ENCODE measurements at places on chromosomes 1 and 21.
A peak's percentile ranks its signal among the peaks of the same experiment; 100 is the strongest.

- no peak for DNase-seq
Measured at GRCh38 chr1:110672001-110672752, 2.6 kb downstream of the KCNA3 start.

DNA sequence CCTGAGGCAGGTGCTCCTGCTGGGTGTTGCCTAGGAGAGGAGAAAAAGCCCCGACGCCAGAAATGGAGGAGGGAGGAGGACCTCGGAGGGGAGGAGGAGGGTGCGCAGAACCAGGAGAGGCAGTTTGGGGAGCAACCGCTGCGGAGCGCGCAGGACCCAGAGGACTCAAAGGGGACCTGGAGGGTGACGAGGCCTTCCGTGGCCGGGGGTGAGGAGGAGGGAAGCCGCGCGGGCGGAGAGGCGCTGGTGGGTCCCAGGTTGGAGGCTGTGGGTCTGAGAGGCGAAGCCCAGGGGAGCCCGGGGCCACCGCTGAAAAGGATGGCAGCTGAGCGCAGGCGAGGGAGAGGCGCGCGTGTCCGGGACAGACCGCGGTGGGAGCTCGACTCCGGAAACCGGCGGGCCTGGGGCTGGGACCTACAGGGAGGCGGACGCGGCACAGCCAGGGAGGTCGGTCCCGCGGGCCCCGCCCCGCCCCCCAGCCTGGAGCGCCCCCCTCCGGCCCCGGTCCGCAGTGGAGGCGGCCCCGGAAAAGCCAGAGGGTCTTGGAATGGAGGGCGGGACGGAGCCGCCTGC is 15.1 kb downstream of the RNF223 start:
- DNase-seq, result no peak

- DNase-seq, result no peak
Measured at GRCh38 chr1:152412756-152413155, 1.3 kb downstream of the CRNN start.

DNA sequence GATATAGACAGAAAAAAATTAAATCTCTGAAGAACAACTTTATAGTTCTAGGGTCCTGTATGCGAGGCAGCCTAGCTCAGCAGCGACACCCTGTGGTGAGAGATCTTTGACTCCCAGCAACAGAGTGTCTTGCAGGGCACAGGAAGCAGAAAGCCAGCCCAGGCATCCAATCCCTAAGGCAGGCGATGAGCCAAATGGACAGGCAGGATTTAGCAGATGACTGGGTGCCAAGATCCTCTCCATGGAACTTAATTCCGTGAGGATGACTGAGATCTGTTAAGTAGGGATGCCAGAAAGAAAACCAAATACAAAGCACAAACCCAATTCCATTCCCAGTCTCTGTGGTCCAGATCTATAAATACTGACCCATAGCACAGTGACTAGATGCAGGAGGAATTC is 38.8 kb downstream of the HLCS start:
- DNase-seq, result peak; percentile 63

DNA sequence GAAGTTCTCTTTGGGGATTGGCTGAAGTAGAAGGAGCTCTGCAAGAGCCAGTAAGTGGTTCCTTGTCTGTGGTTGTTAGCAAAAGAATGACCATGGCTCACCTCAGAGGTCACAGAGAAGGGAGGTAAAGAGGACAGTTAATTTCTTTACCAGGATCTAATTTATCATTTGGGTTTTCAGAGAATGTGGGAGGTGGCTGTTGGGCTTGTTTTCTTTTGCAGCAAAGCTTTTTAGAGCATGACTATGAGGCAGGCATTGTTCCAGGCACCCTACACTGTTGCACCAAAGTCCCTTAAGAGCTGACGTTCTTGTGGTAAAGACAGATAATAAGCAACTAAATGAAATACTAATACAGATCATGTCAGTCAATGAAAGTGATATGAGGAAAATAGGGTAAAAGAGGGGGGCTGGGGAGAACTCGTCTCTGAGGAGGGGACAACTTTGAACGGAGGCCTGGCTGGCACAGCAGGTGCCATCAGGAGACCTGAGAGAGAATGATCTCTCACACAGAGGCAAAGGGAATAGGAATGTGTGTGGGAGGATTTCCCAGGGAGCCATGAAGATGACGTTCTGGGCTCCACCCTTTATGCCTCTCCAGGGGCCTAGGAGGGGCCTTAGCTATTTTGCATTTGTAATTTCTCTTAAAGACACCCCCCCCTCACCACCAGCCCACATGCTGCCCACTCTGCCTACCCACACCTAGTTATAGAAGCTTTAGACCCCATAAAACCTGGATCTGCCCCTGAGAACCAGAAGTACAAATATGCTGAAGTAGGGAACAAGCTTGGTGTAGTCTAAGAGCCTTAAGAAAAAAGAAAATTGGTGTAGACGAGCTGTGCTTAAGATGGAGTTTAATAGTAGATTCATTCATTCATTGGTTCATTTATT is 177.5 kb downstream of the ROR1 start:
- DNase-seq, result no peak

DNA sequence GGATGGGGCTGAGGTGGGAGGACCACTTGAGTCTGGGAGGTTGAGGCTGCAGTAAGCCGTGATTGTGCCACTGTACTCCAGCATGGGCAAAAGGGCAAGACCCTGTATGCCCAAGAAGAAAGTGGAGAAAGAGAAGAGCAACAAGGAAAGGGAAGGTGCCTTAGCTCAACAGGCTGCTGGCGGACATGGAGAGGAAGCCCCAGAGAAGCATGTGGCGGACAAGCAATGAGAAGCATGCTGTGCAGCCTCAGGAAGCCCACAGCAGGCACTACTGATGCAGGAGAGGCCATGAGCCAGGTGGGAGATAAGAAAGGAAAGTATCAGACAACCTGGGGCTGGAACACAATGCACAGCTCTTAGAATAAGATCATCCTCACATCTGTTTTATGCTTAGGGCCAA is 32.6 kb upstream of the GNG4 start:
- DNase-seq, result no peak

- DNase-seq, result no peak
Measured at GRCh38 chr1:219358080-219358479, 184.4 kb downstream of the LYPLAL1 start.

- no peak for DNase-seq
Measured at GRCh38 chr1:244084763-244085162, 33.7 kb downstream of the ZBTB18 start.

DNA sequence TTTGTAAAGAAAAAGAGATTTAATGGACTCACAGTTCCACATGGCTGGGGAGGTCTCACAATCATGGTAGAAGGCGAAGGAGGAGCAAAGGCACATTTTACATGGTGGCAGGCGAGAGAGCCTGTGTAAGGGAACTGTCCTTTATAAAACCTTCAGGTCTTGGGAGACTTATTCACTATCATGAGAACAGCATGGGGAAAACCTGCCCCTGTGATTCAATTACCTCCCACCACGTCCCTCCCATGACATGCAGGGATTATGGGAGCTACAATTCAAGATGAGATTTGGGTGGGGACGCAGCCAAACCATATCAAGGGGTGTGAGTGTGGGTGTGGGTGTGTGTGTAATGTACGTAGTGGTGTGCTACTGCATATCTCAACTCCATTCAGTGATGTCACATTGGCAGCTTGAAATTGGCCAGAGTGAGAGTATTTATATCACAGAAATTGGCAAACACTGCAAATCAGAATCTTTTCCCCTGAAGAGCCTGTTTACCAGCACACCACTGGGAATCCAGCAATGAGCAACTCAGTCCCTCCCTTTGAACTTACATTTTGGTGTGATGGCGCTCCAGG is 5.4 kb downstream of the ARHGEF10L start:
- no peak for DNase-seq

DNA sequence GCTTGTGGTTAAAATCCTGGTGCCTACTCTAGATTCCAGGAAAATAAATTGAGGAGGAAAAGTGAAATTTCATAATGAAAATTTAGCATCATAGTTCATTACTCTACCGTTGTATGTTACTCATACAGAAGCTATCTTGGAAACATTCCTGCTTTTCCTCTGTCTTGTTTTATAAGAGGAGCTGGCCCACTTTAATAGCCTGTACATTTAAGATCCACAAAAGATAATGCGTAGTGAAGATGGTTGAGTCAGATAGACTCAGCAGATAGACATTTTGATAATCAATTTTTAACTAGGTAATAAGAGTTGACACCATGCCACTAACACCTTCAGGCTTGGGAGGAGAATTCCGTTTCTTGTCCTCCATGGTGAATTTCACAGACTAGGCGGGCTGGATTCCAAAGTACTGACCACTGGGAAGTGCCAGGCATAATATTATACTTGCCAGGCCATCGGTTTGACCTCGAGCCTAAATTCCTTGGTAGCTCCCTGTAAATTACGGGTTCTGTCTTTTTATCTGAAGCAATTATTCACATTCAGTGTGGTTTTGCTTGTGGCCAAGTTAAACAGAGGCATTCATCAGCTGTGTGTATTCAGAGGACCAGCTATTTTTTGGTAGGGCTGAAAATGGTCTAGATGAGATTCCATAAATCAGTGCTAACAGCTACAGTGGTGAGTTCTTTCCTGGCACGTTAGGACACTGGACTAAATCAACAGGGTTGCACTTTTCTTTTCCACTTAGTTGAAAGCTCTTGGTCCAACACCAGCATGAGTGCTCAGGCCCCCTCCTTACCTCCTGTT is 111.9 kb upstream of the KAZN start:
- DNase-seq, result no peak

DNA sequence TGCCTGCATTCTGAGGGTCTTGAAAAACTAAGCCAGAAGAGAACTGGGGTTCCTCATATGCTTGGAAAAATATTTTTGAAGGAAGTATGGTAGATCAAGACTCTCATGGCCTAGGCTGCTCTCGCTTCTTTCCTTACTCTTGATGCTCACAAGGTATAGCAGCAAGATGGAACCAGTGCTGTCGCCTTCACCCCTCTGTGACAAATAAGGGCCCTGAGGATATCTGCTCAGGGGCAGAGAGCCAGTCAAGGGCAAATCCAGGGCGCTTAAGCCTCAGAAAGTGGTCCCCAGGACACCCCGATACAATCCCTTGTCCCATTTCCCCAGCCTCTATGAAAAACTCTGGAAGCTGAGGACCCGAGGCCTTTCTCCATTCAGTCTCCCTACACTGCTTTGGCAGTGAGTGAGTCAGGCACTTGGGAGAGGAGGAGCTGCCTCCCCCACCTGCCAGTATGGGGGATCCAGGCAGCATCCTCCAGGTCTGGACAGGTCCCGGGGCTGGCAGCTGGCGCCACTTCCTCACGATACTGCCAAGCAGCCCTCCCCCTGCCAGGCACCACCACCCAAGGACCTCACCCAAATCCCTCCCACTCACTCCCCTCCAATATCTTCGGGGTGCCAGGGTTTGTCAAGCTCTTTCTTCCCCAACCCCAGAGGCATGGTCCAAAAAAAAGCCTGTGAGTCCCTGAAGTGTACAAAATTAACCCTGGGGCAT is 1.3 kb downstream of the IGSF9 start:
- DNase-seq, result no peak

DNA sequence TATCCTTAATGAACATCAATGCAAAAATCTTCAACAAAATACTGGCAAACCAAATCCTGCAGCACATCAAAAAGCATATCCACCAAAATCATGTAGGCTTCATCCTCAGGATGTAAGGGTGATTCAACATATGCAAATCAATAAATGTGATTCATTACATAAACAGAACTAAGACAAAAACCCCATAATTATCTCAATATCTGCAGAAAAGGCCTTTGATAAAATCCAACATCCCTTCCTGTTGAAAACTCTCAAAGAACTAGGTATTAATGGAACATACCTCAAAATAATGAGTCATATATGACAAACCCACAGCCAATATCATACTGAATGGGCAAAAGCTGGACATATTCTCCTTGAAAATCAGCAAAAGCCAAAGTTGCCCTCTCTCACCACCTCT is 54.6 kb upstream of the DEPDC1 start:
- no peak for DNase-seq

DNA sequence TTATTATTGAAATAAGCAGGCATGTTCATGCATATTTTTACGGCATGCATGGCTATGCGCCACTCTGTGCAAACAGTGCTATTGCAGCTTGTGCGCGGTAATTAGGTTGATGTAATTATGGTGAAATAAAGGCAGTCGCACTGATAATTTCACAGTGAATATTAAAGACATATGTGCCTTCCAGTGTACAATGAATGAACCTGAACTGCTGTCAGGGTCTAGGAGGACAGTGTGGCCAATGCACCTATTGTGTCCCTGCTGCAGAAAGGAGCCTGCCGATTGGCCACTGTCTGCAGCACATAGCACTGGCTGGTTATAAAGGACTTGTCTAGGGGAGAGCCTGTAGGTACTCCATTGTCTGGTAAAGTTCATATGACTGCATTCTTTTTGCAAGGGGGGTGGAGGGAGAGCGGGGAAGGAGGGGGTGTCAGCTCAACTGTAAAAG is 340.4 kb downstream of the USP25 start:
- DNase-seq, result no peak

- no peak for DNase-seq
Measured at GRCh38 chr1:230272557-230272956, 153.6 kb downstream of the PGBD5 start.

GRCh38 chr1:45687754-45688740 is at the start of gene TMEM69:
Gene TMEM69 (plus strand): TSS chr1:45688181. CDS start chr1:45691069, 2,888 bp downstream.
- peak; percentile 87 for DNase-seq

GRCh38 chr1:215458562-215458961 is 108.5 kb upstream of the KCTD3 start:
- no peak for DNase-seq

GRCh38 chr1:206954459-206955342 is 8.4 kb upstream of the PIGR start:
- DNase-seq, result no peak

DNA sequence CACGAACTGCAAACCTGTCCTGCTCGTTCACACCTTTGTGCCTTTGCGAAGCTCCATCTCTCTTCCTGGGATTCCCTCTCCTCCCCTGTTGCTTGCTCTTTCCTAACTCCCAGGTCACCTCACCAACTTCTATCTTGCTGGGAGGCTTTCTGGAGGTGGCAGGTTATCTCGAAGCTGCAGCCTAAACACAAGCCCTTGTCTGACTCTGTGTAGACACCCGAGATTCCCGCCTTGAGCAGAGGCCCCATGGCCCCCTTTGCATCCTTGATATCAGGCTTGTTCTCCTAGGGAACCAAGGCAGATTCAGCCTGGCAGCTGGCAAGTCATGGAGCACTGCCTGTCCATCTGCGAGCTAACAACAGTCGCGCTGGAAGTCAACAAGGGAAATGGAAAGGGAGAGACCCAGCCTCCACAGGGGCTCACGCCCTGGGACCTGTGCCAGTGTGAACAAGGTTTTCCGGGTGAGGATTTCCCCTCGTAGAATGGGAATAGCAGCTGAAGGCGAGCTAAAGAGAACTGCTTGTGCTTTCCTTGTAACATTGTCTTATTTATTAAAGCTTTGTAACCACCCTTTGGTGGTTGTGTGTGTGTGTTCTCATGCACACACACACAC is 109.5 kb upstream of the JUN start:
- no peak for DNase-seq
